ENCODE measurements at places on chromosomes 12 and 14.

DNA sequence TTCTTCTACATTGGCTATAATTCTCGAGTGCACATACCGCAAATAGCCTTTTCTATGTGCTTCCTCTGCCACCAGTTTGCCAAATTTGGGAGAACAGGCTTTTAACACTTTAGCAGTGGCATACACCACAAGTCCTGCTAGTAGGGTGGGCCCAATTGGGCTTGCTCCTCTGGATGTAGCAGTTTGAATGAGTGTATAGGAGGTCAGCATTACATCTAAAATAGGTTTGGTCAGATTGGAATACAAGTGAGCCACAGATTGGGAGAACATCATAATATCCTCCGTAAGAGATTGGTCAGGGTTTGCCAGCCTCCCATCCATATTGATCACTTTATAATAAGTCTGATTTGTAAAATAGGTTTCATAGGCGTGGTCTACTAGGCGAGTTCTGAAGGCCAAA is 902 bp downstream of the ABCD2 start:
- no peak for DNase-seq

DNA sequence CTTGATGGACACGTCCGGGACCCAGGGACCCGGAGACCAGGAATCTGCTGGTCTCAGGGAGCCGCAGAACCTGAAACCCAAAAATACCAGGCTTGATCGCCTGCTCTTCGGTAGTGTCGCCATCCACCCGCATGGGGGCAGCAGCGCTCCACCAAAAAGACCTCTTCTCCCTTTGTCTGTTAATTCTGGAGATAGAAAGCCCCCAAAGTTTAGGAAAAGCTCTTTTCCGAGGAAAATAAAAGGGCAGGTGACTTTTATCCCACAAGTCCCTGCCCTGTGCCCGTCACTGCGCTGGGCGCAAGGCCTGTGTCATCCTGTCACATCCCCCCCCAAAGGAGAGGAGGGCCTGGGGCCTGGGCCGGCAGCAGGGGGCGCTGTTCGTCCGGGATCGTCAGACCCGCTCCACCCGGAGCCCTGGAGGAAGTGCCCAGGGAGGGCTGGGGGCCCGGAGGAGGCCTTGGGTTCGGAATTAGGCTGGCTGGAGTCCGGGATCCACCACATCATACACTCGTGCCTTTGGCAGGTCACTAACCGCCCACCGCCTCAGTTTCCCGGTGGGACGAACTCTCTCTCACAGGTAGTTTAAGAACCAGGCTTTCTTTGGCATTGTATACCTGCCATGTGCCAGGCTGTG is 31.9 kb downstream of the DAD1 start:
- peak; percentile 46 for DNase-seq

DNA sequence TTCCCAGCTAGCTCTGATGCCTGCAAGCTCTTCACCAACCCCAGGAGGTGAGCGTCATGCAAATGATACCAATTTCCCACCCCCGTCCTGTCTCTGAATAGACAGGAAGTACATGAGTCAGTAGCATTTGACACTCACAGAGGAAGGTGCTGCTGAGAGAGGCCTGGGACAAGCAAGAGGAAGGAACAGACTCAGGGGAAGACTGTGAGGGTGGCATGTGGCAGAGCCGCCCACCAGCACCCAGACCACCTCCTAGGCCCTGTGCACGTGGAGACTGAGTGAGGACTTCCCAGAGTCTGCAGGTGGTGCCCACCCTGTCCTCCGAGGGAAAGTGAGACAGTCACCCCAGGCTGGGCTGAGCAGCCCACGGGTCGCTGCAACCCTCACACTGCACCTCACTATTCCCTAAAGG is 199.5 kb upstream of the SFSWAP start:
- DNase-seq: peak; percentile 25

DNA sequence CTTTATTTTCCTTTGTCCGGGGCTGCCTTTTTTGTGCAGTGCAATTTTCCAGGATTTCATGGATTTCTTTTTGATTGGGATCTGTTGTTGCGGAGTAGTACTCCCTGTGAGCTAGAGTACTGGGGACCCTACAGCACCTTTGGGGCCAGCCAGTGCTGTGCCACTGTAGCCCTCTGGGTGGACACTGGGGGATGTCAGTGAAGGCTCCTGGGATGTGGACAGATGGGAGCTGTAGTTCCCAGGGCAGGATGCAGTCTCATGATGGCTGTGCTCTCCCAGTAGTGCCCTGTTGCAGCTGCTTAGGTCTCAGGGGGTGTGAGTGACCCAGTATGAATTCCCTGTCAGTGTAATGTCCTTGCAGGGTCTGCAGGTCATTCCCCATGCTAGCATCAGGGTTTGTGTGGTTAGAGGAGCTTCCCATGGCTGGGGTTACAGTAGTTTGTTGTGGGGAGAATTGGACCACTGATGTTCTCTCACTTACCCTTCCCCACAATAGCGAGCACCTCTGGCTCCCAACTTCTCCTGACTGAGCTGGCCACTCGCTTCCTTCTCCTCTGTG is 72.2 kb downstream of the BRMS1L start:
- no peak for DNase-seq

GRCh38 chr14:22073801-22074200 is 400.2 kb upstream of the OR4E1 start:
- no peak for DNase-seq

- no peak for DNase-seq
These were observed 17.1 kb downstream of the KIAA0586 start for GRCh38 chr14:58444627-58445026.

- DNase-seq: no peak
These were observed 1.0 kb upstream of the RERG start for GRCh38 chr12:15222219-15222618.

GRCh38 chr12:27290501-27291168 is 42.0 kb upstream of the BMAL2 start:
- no peak for DNase-seq

- no peak for DNase-seq
These were observed 10.7 kb downstream of the TMBIM4 start for GRCh38 chr12:66159123-66159522.

GRCh38 chr12:101021442-101021841 is 188.6 kb downstream of the SLC5A8 start:
- DNase-seq: no peak

GRCh38 chr14:34069854-34070582 is 119.1 kb upstream of the EGLN3 start:
- DNase-seq: no peak

DNA sequence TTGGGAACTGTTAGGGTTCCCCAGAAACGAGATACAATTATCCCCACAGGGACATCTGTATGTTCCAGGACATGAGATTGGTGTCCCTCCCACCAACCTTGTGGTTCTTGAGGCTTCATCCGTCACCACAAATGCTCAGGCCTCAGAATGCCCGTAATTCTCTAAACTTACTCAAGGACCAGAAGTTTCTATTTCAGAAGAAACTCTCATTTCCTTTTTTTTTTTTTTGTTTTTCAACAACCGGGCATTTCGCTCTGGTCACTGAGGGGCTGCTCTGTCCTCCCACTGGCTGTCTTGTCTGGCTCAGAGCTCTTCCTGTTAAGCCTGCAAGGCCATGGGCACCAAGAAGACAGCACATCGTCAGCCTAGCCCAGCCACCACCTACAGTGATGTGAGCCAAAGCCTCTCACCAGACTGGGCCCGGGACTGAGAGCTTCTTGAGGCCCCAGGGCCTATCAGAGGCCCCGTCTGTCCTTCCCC is 36.2 kb downstream of the VDR start:
- DNase-seq: no peak

- no peak for DNase-seq
These were observed 122.6 kb upstream of the PLXNC1 start for GRCh38 chr12:94025756-94026155.

DNA sequence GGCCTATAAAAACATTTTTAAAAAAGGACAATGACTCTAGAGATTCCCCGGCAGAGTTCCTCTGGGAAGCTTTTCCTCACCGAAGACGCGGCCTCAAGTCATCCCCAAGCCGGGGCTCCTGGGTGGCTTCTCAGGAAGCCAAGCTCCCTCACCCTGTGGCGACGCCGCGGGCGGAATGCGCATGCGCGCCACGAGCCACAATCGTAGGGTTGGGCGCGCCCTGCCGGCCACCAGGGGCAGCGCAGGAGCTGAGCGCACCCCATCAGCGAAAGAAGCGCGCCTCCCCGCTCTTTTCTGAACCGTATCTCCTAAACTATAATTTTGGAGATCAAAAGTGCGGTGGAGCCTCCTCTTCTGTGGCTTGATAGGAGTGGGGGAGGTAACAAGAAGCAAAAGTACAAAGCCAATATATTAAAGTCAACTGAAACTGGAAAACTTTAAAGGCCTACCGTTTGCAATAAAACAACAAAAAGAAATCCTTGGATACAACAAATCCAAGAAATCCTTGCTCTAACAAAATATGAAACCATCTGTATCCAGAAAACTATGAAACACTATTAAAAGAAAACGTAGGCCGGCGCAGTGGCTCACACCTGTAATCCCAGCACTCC is 17.4 kb upstream of the CHFR start:
- DNase-seq: no peak

DNA sequence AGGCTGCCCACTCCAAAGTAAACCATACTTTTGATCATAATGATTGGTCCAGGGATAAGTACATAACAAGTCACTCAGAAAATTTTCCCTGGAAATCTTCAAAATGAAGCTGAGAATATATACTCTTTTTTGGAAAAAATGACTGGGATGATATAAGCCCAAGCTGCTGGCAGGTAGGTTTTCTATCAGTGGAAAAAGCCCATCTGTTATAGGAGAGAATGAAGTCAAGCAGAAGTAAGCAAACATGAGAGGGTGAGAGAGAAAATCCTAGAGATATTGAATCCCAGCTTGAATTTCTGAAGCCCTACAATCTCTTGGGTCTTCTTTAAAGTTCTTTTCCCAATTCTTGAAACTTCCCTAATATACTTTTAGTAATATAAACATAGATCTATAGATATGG is 37.3 kb upstream of the ZDHHC17 start:
- DNase-seq: no peak

GRCh38 chr12:94592080-94592479 is 58.3 kb downstream of the TMCC3 start:
- DNase-seq: no peak

DNA sequence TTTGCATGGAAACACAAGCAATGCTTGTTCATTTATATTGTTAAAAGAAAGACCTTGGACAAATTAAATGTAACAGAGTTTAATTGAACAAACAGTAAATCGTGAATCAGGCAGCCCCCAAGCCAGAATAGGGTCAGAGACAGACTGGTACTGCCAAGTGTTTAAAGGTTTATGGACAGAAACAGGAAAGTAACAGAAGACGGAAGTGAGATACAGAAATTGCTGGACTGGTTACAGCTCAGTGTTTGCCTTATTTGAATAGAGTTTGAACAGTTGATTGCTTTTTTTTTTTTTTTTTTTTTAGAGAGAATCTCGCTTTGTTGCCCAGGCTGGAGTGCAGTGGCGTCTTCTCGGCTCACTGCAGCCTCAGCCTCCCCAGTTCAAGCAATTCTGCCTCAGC is 50.3 kb downstream of the DAO start:
- no peak for DNase-seq

DNA sequence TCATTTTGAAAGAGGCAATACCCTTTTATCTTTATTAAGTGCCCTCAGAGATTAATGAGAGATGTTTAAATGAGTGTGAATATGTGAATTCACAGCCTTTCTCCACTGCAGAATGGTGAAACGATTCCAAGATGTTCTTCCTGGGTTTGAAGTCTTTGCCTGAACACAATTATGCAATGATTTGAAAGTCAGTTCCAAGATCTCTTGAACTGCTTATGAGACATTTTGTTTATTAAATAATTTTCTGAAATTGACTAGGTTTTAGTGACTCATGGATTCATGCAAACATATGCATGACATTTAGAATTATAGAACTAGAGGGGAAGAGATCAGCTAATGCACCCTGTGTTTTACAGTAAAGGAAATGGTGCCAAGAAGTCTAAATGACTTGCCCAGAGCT is 118.1 kb upstream of the SLC38A2 start:
- DNase-seq: no peak

- no peak for DNase-seq
These were observed 5.7 kb upstream of the TNS2 start for GRCh38 chr12:53044052-53044581.

DNA sequence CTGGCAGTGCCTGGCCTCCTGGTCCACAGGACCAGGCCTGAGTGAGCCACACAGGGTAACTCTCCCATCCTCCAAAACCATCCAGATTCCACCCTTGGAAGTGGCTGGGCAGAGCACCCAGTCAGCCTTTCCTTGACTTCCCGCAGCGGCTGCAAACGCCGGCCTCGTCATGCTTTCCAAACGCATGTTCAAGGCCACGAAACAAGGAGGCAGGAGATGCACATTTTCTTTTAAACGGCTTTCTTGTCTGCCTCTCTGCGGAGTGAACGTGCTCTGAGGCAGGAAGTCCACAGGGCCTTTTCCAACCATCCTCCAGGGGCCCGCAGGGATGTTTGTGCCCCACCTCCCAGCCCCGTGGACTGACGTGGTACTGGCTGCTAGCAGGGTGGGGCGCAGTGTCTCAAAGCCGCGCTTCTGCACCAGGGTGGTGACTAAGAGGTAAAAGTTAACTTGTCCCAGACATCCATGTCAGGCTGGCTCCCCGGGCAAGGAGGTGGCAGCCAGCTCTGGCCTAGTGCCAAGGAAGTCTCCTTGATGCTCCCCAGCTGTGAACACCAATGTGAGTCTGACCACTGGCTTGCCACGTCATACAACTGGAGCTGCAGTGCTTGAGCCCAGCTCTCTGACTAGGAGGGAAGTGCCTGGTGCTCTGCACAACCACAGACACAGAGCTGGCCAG is 45.0 kb downstream of the KCNA5 start:
- DNase-seq: no peak

DNA sequence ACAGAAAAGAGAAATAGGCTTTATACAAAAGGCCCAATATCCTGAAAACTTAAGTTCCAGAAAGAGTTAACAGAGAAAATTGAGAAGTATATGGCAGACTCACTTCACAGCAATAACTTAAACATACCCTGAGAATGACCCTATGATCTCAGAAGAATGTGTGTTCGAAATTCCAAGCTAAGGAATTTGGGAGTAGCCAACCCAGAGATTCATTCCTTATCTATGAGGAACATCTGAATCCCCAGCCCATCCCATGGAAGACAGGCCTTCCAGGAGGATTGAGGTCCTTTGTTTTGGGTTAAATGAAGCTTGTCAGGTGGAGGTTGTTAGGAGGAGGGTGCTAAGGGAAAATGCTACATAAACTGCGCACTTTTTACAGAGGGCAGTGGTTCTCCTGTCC is 7.5 kb upstream of the SAV1 start:
- no peak for DNase-seq

DNA sequence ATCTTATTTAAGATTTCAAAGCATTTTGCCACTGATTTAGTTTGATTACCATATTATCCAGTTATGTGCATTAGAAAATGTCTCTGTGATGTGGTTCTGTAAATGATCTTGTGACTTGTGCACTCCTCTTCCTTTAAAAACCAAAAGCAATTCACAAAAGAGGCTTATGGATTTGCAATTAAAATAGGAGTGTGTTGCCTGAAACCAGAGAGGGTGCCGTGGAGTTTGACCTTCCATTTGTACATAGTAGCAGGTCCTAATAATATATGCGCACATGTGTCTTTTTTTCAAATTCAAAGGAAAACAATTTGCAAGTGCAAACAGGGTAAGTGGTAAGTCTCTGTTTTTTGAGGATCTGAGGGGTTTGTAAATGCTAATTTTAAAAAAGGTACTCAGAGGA is 470.9 kb downstream of the VRK1 start:
- no peak for DNase-seq

GRCh38 chr14:88541324-88541723 is 13.5 kb downstream of the PTPN21 start:
- DNase-seq: no peak

All from HTR-8/SVneo (cell line).